ENCODE measurements at places on chromosomes 12 and 14.

- no peak for DNase-seq
These were observed 65.8 kb upstream of the DACT1 start for GRCh38 chr14:58571769-58572472.

DNA sequence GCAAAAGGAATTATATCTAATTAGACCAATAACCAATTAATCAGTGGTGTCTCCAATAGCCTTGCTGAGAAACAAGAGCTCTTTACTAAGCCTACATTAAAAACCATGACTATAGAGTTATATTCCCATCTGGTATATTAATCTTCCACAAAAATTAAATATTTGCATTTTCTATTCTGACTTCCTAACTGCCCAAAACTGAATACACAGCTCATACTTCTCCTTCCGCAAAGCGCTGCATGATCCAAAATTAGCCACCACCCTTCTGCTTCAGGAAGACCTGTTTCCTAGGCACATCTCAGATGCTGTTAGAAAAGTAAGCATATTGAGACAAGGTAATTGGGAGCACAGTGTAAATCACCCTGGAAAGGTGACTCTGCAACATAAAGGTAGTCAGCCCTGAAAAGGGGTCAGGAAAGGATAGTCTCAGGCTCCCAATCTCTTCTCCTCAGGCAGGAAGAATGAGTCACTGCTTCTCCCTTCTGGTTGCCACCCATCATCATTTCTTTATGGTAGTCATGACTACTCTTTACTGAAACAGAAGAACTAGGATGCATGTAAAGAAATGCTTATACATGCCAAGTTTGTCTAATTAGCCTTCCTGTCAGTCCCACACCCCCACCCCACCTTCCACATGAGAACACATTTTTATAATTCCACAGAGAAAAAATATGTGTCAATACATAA lies 54.3 kb downstream of the PLCZ1 start:
- no peak for DNase-seq

- no peak for DNase-seq
These were observed 3.9 kb upstream of the DACT1 start for GRCh38 chr14:58633831-58634230.

- no peak for DNase-seq
These were observed 62.1 kb upstream of the PLEKHG7 start for GRCh38 chr12:92640691-92641090.

DNA sequence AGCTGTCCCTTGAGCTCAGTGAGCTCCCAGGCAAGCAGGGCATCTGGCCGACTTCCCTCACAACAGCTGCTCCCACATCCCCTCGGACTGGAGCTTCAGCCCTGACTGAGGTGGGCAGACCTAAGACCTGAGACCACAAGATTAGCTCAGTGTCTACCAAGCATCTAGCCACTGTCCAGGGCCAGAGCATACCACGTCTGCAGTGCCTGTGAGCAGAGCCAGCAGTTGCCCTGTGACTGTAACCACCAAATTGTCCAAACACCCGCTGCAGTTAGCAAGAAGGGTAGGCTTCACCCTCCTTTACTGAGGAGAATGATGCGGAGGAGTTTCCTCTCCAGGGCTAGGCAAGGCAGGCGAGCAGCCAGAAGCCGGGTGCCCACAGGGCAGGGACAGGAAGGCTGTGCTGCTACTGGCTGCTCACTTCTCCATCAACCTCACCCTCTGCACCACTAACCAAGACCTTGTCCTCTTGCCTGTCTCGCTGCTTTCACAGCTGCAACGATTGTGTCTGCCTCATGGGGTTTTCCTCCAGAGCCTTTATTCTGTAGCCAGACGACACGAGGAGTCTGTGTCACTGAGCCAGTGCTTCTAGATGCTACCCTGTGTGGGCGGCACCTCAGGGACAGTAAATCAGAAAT lies 53.9 kb downstream of the ANAPC7 start:
- no peak for DNase-seq

- DNase-seq, result peak; percentile 96
These were observed 291.5 kb downstream of the NELL2 start for GRCh38 chr12:44584625-44585024.

GRCh38 chr12:18302809-18303430 lies 41.6 kb downstream of the PIK3C2G start:
- no peak for DNase-seq

DNA sequence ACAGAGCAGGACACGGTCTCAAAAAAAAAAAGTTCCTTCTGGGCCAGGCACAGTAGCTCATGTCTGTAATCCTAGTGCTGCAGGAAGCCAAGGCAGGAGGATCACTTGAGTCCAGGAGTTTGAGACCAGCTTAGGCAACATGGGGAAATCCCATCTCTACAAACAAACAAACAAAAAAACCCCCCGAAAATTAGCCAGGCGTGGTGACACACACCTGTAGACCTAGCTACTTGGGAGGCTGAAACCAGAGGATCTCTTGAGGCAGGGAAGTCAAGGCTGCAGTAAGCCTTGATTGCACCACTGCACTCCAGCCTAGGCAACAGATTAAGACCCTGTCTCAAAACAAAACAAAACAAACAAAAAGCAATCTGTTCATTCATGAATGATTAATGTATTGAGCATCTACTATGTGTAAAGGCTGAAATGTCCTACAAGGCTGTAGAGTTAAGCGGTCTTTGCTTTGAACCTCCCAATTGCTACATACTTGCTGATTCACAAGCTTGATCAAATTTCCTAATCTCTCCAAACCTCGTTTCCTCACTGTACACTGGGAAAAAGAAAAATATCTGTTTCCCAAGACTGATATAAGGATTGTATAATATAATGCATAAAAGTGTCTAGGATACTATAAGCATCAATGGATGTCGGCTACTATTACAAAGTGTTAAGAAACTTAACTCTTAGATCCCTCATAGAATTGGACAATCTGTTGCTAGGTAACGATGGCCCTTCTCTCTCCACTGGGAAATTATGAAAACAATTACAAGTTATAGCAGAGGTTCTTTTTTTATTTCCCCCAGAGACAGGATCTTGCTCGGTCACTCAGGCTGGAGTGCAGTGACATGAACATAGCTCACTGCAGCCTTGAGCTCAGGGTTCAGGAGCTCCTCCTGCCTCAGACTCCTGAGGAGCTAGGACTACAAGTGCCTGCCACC lies 7.9 kb upstream of the RILPL2 start:
- DNase-seq, result no peak

Data from NCI-H1930 (cell line).